ENCODE measurements at places on chromosomes 16 and 17.

GRCh38 chr17:4520060-4520893 lies 21.6 kb downstream of the SPNS2 start:
- DNase-seq = no peak

DNA sequence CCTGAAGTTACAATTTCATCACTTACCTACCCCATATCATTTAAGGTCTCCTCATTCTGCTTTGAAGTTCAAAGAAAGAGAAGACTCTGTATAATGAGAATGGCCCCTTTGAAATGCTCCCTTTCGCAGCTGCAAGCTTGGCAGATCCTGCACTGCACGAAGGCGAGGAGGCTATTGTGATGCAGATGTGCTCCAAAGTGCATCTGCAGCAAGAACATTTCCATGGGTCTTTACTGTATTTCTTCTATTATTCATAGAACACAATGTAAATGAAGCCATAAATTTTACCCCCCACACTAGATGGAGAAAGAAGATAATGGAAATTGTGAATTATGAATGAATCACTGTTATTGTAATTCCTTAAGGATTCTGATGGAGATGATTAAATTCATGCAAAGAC lies 178.7 kb downstream of the CHD9NB start:
- no peak for DNase-seq

DNA sequence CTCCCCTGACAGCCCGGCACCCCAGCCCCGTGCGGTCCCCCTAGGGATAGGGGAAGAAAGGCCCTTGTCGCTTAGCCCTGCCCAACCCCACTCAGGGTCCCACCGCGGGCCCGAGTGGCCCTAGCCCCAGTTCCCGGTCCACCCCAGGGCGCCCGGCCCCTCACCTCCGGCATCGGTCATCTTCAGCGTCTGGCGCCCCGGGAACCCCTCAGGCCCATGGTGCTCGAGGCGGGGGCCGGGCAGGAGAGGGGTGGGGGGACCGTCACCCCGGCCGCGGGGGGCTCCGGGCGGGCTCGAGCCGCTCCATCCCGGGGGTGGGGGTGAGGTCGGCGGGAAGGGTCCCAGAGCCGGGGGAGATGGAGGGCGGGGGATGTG lies 620 bp downstream of the SAMD14 start:
- no peak for DNase-seq

GRCh38 chr17:75625813-75626486 lies 7.3 kb upstream of the SMIM5 start:
- peak; percentile 37 for DNase-seq

GRCh38 chr17:12180644-12181261 lies 160.1 kb downstream of the MAP2K4 start:
- DNase-seq = peak; percentile 74

DNA sequence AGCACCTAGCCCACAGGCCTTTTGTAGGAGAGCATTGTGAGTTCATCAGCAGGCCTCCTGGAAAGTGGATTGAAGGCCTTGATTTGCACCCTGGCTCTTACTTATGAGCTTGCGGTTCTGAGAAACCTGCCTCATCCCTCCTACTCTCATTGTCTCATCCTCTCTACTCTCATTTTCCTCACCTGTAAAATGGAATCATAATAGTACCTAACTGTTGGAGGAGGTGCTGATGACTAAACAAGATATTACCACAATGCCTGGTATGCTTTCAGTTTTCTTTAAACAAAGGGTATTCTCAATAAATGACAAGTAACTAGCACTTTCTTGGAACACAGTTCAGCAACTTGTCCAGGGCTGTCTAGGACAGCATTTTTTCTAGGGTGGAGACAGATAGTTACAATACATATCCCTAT lies 243.1 kb upstream of the MAF start:
- no peak for DNase-seq

DNA sequence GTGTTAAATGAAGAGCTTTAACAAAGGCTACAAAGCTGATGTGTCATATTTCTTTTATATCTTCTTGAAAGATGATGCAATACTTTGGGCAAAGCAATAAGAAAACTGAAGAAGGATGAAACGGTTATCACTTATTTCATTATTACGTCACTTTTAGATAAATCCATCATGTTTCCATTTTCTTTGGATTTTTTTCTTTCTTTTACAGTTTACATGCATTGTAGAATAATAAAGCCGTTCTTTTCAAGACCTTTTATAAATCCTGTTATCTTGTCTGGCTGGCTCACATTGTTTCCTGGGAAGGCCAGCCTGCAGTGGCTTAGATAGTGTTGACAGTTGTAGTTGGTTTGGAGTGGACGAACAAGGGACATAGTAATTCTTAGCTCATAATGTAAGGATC lies 28.9 kb downstream of the TANC2 start:
- DNase-seq = no peak

- DNase-seq = peak; percentile 59
Measured at GRCh38 chr16:67158637-67159600, 790 bp downstream of the TRADD start.

DNA sequence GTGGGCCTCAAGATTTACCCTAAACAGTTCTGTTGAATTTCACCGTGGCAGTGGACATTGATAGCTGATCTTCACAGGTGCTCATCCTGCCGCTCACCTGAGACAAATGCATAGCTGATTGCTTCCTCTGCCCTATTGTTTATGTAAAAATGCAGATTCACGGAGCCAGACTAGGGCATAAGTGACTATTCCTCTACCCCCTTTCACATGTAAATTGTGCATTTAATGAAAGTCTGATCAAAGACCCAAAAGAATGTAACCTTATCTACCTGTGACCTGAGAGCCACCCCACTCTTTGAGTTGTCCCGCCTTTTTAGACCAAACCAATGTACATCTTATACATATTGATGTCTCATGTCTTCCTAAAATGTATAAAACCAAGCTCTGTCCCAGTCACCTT lies 312.4 kb upstream of the CDH5 start:
- DNase-seq = no peak

DNA sequence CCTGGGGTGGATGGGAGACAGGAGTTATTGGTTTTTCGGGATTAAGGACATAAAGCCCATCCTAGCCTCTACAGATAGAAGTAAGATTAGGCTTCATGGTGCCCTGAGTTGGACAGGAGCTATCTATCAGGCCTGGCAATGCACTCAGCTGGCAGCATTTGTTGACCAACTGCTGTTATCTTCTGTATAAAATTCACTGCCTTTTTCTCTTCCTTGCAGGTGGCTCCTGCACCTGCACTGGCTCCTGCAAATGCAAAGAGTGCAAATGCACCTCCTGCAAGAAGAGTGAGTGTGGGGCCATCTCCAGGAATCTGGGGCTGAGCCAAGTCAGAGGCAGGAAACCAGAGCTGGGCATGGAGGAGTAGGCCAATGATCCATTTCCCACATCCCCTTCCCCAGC lies 579 bp downstream of the MT1A start:
- no peak for DNase-seq

DNA sequence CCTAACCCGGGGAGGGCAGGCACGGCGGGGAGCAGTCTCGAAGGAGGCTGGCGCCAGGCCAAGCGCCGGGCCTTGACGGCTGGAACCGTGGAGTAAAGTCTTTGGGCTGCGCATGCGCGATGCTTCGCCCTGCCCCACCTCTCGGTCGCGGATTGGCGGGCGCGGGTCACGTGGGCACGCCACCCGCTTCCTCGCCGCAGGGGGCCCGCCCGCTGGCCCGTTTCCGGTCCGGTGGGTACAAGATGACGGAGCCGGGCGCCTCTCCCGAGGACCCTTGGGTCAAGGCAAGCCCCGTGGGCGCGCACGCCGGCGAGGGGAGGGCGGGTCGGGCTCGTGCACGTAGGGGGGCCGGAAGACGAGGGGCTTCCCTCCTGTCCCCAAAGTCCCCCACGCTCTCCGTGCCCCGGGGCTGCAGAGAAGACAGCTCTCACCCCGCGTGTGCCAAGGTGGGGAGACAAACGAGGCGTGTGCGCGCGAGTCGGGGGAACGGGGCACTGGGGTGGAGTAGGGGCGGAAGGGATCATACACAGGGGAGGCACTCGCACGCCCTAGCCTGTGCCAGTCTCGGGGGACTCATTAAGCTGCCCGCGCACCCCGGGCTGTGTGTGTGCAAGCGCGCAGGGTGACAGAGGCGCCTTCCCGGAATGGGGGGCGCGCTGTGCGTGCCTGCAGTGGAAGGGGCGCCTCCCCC lies at the start of gene MLX:
Gene MLX (plus strand): TSS at position 218 of the 691 bp plus-strand sequence. CDS start 25 bp downstream, at position 243.
- peak; percentile 94 for DNase-seq

GRCh38 chr17:38727736-38728135 lies 2.4 kb upstream of the CISD3 start:
- no peak for DNase-seq

- DNase-seq = no peak
Measured at GRCh38 chr16:19380328-19380727, 37.4 kb upstream of the TMC5 start.

- no peak for DNase-seq
Measured at GRCh38 chr16:81598083-81598482, 153.5 kb downstream of the CMIP start.

- DNase-seq = no peak
Measured at GRCh38 chr17:60573236-60574051, 26.5 kb upstream of the PPM1D start.

- DNase-seq = no peak
Measured at GRCh38 chr16:57906382-57907316, 64.3 kb downstream of the CNGB1 start.

DNA sequence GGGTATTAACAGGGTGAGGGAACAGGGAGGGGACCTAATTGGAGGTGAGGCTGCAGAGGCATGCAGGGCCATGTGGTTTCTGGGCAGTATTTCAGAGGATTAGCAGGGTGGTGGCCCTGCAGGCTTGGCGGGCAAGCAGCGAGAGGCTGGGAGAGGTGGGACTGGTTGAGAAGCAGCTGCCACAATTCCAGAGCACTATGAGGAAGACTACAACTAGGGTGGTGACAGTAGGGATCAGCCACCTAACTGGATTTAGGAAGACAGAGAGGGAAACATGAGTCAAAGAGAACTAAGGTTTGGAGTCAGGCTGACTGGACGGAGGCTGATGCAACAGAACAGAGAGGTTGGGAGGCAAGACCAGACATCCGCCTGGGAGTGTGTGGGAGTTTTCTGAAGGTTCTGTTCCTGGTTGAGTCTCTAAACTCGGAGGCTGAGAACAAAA lies 12.3 kb downstream of the ALOXE3 start:
- DNase-seq = no peak

- DNase-seq = no peak
Measured at GRCh38 chr16:83554096-83554495, 253.7 kb upstream of the HSBP1 start.

DNA sequence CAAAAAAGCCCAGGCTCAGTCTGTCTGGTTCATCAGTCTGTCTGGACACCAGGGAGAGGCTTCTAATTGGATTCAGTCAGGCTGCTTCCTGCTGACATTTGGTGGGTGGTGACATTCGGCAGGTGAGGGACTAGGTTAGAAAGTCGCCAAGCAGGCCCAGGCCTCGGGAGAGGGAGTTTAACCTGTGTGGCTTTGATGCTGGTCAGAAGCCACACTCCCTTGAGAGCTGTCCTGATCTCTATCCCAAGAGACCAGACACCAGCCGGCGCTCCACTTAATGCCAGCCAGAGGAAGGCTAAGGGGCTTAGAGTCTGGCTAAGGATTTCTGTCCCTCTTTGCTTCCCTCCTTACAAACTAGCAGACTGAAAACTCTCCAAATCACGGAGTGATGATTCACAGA lies 135.0 kb downstream of the GSG1L start:
- no peak for DNase-seq

GRCh38 chr16:25580041-25580440 lies 111.7 kb upstream of the HS3ST4 start:
- no peak for DNase-seq

GRCh38 chr16:65634291-65634690 lies 512.4 kb upstream of the CDH11 start:
- no peak for DNase-seq

DNA sequence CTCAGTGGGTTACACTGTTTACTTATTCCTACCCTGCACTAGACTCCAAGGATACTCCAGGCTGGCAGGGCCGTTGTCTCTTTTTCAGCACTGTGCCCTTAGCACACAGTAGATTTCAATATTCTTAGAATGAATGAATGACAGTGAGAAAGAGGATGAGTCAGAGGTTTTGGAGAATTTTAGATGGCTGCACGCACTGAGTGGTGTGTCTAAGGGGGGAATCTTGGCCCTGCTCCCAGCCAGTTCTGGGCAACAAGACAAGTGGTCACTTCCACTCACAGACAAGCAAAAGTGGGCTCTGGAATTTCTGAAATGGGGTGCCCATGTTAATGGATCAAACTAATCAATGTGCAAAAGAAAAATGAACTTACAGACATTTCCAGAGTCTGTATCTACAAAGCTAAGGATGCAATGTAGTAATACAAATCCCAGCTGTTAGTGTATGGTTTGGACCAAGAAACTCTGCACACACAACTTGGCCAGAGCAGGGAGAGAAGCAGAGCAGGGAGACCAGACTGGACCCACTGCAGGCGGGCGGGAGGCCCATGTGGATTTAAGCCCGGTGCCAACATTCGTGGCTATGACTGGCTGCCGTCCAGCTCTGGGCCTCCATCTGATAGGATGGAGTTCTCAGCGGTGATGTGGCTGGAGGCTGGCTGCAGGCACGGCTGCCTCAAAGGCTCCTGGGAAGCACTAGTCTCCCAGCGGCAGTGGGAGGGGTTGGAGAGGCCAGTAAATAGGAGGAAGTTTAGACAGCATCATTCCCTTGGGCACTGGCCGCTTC lies 95.6 kb upstream of the CDYL2 start:
- no peak for DNase-seq

DNA sequence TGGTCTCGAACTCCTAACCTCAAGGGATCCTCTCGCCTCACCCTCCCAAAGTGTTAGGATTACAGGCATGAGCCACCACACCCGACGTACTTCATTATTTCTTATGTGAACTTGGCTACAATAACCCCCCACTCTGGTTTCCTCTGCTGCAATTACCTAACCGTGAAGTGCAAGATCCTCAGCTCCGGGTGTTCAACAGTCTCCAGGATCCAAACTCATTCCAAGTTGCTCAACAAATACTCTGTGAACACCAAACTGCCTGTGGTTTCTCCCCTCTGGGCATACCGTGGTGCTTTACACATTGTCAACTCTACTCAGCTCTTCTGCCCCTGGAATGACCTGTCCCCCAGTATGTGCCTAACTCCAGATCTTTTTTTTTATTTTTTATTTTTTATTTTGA lies 6.8 kb upstream of the SULT1A1 start:
- DNase-seq = no peak

DNA sequence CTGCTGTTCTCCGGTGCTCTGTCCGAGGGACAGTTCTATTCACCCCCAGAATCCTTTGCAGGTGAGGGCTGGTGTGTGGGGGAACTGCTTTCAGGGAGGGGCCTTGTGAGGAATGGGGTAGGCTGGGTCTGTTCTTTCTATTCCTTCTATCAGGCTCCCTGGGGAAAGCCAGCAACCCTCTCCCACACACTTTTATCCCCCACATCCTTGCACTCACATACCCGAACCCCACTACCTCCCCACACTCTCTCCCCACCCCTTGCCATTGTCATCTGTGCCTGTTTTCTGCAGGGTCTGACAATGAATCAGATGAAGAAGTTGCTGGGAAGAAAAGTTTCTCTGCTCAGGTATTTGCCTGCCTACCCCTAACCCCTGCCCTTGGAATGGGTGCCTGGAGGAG lies 6.4 kb upstream of the TCAP start:
- DNase-seq = no peak

- DNase-seq = no peak
Measured at GRCh38 chr17:39871801-39872200, 3.8 kb downstream of the ZPBP2 start.

DNA sequence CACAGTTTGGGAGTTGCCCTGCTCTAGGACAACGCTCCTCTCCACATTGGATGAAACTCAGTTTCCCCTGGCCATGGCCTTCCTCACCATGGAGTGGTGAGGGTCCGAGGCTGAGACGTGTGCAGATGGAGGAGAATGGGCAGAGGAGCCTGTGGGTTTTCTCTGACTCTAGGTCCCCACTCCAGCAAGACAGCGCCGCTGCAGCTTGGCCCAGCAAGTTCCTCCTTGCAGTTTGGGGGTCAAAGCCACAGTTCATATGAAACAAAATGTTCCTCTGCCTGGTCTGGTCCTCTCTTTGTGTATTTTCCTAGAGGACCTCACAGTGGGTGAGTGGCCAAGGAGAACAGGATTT lies 2.3 kb downstream of the C16orf54 start:
- DNase-seq = no peak
